ENCODE measurements at places on chromosomes 5 and 9.
A peak's percentile ranks its signal among the peaks of the same experiment; 100 is the strongest.

- DNase-seq: no peak
Measured at GRCh38 chr5:56734091-56734694, 81.2 kb upstream of the MAP3K1 start.

DNA sequence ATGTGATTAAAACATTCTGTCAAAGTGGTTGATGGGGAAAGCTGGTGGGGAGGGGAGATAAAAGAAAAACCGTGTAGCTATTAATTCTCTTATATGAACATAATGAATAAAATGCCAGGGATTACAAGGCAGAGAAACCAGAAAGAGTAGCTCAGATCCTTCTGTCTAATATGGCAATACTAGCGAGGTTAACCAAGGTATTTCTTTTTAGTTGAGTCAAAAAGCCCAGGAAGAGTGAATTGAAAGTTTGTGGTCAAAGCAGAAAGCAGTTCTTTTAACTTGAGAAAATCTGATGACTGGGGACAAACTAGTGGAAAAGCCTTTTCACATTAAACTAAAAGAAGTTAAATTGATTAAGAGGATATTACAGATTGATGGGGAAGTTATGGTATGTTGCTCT is 76.0 kb downstream of the ERBIN start:
- DNase-seq: no peak

GRCh38 chr9:117480729-117481128 is 65.9 kb upstream of the ASTN2 start:
- no peak for DNase-seq

DNA sequence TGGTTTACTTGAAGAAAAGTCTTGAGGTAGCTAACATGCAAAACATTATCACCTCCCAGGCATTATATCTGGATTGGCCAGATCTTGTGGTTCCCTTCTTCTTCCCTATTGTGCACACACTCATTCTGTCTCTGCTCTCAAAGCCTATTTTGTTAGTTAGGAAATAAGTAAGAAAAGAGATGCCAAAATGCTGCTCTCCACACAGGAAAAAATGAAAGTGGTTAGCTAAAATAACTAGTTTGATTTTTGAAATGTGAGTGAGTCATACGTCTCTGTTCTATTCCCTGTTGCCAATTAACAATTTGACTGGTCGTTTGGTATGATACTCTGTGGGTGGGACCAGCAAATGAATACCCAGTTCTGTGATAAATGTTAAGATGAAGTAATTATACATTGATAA is 28.1 kb downstream of the LMNB1 start:
- DNase-seq: no peak

GRCh38 chr5:1909346-1909985 is 26.7 kb upstream of the IRX4 start:
- no peak for DNase-seq

GRCh38 chr5:57858905-57859304 is 376.3 kb upstream of the ACTBL2 start:
- DNase-seq: no peak

DNA sequence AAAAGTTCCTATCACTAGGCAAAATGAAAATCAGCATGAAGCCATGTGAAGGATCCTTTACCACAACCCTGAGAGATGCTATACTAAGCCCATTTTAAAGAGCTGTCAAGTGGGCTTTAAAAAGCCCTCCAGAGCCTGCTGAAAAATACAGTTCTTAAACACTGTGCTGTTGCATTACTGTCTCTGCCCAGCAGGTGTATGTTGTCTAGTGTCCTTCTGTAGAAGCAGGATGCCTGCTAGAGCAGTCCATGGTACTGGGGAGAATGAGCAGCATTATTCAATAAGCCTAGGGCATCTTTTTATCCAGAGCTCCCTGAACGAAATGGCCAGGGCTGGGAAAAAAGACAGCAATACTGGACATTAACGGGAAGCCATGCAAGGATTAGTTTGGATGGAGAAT is 126.2 kb upstream of the PLCXD3 start:
- peak; percentile 6 for DNase-seq

DNA sequence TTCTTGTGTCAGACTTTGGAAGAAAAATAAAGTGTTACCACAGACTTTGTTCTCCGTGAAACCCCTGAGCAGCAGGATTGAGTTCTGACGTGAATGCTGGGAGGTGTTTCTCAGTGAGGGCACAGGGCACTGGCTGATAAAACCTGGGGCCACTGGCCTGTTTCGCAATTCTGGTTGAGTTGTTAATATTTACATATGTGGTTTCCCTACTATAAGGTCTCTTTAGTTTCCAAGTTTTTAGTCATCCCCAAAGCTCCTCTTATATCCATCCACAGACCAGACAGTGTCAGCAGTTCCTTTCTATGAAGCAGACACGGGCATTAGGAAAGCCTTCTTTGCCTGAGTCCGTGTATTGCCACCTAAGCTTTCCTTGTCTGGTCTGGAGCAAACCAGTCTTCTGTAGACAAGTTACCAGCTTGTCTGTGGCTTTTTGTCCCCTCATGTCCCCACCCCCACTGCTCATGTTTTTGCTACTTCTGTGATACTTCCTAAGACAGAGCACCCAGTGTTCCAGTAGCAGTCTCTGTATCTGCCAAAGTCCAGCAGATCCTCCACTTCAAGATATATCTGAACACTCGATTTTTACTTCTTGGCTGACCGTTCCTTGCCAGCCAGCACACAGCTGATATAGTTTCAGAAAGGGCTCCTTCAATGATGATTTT is 42.0 kb downstream of the ACO1 start:
- DNase-seq: peak; percentile 86

- peak; percentile 84 for DNase-seq
Measured at GRCh38 chr5:103243665-103244064, 14.9 kb upstream of the MACIR start.

DNA sequence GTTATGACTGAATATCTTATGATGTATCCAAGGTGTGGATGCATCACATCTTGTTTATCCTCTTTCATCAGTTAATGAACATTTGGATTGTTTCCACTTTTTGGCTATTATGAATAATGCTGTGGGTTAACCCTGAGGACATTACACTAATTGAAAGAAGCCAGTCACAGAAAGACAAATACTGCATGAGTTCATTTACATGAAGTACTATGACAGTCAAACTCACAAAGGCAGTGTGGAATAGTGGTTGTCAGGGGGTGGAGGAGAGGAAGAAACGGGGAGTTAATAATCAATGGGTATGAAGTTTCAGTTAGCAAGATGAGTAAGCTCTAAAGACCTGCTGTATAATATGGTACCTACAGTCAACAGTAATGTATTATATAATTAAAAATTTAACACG is 409.4 kb upstream of the CTNND2 start:
- DNase-seq: no peak

GRCh38 chr9:20693068-20693467 is 9.0 kb downstream of the FOCAD start:
- DNase-seq: no peak

DNA sequence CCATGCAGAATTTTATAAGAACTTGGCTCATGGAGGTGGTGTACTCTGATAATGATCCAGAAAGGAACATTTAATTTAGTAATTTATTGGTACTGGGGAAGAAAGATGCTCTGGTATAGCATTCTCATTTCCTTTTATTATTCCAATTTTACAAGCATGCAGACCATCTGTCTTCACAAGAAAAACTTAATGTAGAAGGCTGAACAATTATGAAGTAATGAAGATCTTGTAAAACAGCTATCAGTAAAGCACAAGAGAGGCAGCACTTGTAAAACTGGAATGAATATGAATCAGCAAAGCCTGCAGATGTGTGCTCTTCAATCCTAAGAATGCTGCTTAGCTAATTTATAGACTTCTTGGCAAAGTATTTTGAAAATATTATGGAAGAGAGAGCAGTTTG is 300.0 kb downstream of the YTHDC2 start:
- no peak for DNase-seq

DNA sequence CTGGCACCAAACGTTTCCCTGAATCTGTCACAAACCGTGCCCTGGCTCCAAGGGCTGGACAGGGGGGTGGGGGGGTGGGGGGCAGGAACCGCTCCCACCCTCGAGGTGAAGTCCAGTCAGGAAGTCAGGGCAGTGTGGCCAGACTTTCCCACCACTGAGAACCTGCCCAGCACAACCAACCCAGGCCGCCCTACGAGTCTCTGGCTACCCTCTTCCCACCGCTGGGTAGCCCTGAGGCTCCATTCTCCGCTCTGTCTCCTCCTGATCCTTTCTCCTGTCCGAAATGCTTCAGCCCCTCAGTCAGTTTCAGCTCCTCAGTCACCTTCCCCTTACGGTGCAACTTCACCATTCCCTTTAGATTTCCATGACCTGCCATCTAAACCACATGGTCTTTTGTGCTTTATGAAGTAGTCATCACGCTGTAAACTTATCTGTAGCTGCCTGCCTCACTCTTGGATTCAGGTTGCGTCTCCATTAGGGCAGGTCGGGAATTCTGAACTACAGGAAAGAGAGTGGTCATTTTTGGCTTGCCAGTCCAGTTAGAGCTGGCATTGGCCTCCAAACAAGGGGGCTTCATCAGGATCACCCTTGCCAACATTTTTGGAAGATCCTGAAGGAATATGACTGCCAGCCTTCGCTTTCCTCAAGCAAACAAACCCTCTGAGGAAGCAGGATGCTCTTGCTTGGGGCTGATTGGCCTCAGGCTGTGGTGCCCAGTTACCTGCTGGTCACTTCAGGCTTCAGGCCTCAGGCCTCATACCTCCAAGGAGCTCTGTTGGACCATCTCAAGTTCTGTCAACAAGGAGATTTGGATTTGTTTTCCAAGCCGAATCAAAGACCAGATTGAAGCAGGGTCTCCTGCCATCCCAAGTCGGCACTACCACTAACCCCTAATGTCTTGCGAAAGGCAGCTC is 794 bp upstream of the DCAF12 start:
- DNase-seq: no peak

- DNase-seq: no peak
Measured at GRCh38 chr9:113042884-113043657, 13.5 kb downstream of the ZFP37 start.

- no peak for DNase-seq
Measured at GRCh38 chr9:98916660-98917059, 27.0 kb upstream of the COL15A1 start.

GRCh38 chr9:137236238-137236935 is 4.7 kb upstream of the TUBB4B start:
- no peak for DNase-seq

- DNase-seq: no peak
Measured at GRCh38 chr9:120438836-120439546, 141.0 kb downstream of the CDK5RAP2 start.

DNA sequence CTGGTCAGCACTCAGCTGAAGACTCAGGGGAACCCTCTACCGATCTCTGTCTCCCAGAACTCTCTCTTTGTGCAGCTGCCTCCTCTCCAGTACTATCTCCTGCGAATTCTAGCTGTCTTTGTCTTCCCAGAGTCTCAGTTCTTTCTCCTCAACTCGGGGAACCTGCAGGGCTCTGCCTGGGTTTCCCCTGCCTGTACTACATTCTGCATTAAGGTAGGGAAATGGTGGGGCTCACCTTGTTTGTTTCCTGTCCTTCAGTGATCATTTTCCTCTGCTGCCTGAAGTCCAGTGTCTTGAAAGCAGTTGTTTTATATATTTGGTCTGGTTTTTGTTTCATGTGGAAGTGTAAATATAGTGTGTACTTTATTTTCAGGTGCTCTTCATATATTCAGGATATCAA is 43.1 kb upstream of the IGFBPL1 start:
- no peak for DNase-seq

DNA sequence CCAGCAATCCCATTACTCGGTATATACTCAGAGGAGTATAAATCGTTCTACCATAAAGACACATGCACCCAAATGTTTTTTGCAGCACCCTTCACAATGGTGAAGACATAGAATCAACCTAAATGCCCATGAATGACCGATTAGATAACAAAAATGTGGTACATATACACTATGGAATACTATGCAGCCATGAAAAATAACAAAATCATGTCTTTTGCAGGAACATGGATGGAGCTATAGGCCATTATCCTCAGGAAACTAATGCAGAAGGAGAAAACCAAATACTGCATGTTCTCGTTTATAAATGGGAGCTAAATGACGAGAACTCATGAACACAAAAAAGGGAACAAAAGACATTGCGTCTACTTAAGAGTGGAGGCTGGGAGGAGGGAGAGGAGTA is 114.5 kb downstream of the HTR4 start:
- DNase-seq: no peak

DNA sequence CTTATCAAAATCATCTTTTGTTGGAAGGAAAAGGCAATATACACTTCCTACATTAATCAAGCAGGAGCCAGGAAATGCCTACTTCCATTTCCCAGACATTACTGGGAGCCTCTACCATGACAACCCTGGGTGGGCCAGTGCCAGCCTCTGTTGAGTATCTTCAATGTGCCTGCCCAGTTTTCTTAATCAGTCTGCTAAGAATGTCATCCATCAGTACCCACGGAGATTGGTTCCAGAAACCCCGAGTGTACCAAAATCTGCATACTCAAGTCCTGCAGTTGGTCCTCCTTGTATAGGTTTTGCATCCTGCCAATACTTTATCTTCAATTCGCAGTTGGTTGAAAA is 82.4 kb downstream of the MARCHF3 start:
- no peak for DNase-seq

DNA sequence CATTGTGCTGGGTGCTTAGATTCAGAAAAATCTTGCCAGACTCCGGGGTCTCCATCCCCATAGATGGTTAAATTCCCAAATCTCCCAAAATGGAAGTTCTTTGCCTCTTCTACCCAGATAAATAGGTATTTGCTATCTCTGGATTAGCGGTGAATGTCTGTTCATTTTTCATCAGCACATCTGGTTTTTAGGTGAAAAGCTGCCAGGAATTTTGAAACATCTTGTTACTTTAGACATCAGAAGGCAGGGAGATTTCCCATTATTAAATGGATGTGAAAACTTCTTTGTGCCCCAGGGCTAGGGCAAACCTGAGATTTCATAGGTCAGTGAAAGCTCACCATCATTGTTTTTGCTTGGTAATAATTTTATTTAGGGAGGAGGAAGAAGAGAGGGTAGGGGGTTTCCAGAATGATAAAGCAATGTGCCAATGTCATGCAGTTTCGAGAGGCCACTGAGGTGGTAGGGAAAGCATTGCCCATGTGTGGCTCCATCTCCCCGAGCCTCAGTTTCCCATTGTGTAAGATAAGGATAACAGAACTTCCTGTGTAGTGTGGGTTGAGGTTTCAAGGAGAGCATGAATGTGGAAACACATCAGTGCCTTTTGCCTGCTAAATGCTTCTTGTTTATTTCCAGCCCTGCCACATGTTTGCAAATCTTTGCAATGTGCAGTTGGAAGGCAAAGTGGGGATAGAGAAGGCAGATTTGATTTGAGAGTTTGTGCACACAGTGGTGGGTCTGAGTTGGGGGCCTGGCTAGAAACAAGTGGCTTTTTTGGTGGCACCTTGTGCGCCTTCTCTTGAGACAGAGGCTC is 147.2 kb upstream of the KLF4 start:
- DNase-seq: no peak
